NT2/D1 (cell line): ENCODE measurements at places on chromosomes 11 and 22.

DNA sequence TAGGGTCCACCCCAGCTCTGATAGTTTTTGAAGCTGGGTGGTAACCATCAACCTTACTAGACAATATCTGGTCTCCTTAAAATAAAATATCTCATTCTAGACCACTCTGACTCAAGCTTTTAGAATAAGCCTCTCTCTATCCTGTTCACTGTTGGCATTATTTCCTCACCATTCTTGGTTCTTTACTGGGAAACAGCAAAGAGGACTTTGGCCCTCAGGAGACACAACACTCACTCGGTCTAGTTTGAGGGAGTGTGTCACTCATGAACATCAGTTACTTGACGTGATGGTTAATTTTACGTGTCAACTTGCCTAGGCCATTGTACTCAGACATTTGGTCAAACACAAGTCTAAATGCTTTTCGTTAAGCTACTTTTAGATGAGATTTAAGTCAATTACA, 110.6 kb downstream of the FAM76B start:
- DNase-seq, result no peak

DNA sequence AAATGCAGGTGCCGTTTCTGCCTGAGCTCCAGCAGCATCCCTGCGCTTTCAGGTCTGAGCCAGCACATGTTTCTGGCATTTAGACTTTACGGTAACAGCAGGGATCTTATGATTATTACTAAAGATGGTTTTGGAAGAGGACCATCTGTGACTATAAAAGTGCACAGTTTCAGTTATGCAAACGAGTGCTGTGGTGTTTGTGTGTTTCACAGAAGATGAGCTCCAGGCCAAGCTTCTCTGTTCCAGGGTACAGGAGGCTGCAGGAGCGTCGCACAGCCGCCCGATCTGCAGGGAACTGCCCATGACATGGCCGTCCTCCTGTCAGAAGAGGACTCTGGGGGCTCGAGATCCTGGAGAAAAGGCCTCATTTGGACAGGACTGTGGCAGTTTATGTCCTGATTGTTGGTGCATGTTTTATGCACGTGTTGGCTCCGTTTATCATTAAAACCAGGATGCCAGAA, 297.3 kb downstream of the TBC1D22A start:
- DNase-seq, result no peak

DNA sequence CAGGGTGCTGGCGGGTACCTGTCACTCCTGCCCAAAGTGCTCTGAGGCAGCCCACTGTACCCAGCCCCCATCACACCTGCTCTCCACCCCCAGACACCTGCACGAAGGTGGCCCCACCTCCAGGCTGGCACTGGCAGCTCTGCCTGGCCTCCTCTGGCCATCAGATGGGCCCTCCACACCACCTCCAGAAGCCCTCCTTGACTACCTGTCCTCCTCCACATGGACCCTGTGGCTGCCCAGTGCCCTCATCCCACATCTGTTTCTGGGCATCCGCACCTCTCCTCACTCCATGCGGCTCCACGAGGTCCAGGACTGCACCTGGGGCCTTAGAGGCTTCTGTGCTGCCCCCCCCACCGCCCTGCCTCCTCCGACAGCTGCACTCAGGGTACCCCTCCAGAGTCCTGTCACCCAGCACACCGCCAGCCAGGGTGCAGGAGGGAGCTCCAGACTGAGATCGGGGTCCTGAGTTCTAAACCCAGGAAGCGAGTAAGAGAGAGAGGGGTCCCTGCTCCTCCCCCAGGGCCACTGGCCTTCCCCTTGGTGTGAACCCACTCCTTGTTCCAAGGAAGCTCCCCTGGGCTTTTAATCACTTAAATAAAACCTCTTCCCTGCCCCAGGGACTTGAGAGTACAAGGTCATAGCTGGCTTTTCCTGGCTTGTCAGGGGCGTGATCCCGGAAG, 1.7 kb downstream of the CTSD start:
- no peak for DNase-seq

- no peak for DNase-seq
These were observed 14.6 kb downstream of the NF2 start for GRCh38 chr22:29617922-29618629.

- no peak for DNase-seq
These were observed 33.1 kb upstream of the GRAMD4 start for GRCh38 chr22:46587061-46587460.

DNA sequence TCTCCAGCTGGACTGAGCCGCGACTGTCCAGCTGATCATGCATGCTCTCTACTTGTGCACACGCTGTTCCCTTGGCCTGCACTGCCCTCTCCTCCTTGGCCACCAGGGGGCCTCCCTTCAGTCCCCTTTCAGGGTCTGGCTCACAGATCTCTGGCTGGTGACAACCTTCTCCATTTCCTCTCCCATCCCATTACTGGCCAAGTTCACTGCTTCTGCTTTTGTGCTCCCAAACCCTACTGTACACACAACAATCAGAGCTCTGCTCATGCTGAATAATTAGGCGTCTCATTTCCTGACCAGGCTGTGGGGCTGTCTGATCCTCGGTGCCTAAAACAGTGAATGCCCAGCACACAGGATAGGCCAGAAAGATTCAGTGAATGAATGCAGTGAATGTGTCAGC, 224.0 kb upstream of the NARS2 start:
- DNase-seq, result peak; percentile 54

- no peak for DNase-seq
These were observed 2.0 kb downstream of the FBXO3 start for GRCh38 chr11:33772300-33772699.

- no peak for DNase-seq
These were observed 11.9 kb upstream of the ISX start for GRCh38 chr22:35054064-35054463.

DNA sequence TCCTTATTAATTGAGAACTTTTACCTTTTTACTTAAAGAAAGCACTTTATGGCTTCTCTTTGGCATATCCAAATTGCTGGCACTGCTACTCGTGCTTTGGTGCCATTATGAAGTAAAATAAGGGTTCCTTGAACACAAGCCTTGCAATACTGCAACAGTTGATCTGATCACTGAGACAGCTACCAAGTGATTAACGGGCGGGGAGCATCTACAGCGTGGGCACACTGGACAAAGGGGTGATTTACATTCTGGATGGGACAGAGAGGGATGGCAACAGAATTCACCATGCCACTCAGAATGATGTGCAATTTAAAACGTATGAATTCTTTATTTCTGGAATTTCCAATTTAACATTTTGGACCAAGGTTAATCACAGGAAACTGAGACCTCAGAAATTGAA, 7.7 kb downstream of the CHRDL2 start:
- no peak for DNase-seq

DNA sequence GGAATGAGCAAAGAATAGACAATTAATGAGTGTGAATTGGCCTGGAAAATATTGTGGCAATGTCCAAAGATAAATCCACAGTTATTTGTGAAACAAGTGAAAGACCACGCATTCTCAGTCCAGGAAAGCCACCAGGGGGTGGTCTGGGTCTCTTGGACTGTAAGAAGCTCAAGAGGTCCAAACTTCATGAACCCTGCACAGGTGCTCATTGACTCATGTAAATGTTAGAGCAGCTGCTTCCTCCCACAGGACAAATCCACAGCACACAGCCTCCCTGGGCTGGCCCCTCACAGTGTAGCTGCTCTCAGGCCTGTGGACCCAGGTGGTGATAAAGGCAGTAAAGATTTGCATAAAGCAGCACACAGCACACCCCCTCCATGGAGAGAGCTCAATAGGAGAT, 114.0 kb downstream of the ZNF280B start:
- no peak for DNase-seq

DNA sequence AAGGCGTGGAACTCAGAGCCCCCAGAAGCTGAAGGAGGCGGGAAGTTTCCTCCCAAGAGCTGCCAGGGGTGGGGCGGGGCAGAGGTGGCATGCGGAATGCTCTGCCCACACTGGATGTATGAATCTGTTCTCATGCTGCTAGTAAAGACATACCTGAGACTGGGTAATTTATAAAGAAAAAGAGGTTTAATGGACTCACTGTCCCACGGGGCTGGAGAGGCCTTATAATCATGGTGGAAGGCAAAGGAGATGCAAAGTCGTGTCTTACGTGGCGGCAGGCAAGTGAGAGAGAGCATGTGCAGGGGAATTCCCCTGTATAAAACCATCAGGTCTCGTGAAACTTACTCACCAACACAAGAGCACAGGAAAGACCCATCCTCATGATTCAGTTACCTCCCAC, 57.6 kb downstream of the SMIM38 start:
- no peak for DNase-seq

DNA sequence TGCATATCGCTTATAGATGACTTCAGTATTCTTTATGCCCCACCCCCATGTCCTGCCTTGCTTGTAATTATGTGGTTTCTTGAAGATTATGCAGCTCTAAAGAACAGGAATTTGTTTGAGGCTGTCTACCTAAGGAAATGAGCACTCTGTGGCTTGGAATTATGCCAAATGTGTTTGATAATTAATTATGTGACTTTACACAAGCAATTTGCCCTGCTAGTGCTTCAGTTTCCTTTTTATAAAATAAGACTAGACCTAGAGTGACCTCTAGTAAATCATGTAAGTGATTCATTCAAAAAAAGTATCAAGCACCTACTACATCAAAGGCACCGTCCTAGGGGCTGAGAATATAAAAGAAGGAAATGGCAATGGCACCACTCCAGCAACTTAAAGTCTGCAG, 491.5 kb upstream of the KIRREL3 start:
- DNase-seq, result no peak

DNA sequence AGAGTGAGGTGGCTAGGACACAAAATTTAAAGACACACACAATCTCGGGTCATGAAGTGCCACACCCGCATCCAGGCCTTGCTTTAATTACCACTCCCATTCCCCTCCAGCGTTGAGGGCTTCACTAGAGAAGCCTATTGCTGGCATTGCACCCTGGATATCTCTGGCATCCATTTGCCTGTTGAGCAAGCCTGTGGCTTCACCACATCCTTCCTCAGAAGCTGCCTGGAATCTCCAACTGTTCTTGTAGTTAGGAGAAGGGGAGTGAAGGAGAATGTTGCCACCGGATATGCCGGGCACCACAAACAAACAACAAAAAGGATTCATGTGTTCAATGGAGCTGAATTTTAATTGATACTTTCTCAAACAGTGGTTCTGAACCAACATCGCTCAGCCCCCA, 34.4 kb upstream of the RCN1 start:
- DNase-seq, result no peak

DNA sequence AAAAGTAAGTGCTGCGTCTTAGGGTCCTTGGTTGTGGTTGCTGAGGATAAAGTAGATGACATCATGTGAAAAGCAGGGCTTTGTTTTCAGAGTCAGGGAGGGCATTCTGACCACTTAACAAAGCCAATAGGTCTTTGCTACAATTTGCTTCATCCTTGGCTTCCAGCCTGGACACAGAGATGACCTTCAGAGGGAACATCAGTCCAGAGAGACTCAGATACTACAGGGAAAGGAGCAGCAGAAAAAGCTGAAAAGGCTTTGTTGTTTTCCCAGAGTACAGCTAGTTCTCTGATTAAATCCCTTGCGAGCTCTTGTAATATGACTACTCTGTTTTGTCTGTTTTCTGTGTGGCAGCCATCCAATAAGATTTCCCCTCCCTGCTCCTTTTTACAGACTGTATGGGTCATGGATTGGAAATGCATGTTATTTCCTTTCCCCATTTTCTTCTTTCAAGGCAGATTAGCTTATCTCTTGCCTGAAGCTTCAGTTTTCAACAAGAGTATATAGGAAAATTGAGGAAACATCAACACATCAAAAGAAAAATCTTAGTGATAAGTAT, 31.9 kb downstream of the ATG13 start:
- peak; percentile 43 for DNase-seq

DNA sequence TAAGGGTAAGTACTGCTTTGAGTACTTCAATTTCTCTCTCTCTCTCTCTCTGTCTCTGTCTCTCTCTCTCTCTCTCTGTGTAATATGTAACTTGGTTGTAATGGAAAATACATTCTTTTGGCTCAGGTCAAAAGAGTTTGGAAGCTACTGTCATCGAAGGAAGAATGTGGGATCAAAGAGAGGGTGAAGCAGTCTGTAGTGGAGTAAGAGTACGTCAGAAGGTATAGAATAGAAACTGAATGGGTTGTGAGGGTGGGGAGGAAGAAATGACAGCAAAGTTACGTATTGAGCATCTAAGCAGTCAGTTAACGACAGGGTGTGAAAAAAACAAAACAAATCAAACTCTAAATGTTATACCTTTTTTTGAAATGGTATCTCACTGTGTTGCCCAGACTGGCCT, 10.0 kb downstream of the NCAM1 start:
- DNase-seq, result no peak

- peak; percentile 3 for DNase-seq
These were observed 67.3 kb downstream of the TRPC6 start for GRCh38 chr11:101516546-101516945.

- no peak for DNase-seq
These were observed 55.5 kb downstream of the MYO7A start for GRCh38 chr11:77183431-77183984.

GRCh38 chr11:106697058-106697457, 321.2 kb downstream of the GUCY1A2 start:
- DNase-seq, result no peak

DNA sequence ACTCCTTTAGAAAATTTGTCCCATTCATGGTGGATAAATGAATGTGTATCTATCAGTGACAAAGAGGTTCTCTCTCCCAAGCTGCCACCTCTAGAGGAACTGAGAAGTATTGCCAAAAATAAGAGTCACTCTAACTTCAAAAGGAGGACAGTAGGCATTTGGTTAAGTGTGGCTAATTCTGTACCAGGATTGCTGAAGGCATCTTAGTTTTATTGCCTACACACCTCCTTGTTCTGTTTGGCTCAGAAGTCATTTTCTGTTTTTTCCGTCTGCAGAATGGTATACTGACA, 189.0 kb upstream of the MPPED2 start:
- DNase-seq, result no peak

DNA sequence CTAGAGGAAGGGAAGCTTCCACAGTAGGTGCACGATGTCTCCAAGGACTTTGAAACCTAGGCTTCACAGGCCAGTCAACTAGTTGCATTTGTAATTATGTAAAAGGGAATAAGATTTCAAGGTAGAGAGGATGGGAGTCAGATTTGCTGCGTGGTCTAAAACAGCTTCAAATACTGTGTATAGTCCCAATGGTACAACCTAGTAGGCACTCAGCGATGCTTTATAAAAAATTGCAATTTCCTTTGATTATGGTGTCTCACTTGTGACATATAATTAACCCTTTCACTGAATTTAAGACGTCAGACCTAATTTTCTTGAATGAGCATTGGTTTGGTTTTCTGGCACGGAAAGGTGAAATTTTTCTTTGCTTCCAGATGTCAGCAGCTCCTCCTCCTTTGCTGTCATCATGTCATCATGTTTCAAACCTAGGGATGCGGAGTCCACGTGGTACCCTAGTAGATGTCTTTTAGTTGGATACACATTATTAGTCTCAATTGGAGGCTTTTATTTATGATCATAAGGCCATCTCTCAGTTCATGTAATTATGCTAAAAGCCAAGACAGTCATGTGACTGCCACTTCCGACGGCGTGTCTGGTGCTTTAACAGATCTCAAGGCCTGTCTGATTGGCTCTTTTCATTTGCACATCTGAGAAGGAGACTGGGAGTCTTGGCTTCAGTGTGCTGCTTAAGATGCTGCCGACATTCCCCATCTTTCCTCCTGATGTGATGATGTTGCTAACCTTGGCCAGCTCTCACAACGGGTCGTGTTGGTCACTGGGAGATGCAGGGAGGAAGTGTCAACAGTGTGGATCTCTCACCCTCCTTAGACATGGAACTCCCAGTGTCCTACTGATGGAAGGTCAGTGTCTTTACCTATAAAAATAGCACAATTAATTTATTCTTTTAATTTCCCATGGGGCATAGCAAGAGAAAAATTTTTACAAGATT, 134.0 kb downstream of the HIPK3 start:
- DNase-seq, result no peak
